HEK293T (cell line): ENCODE measurements at places on chromosomes 1 and 21.

GRCh38 chr1:151612501-151613281 lies 841 bp downstream of the SNX27 start:
- DNase-seq, result peak; percentile 36

- no peak for DNase-seq
Measured at GRCh38 chr1:2400576-2400909, 8.9 kb downstream of the RER1 start.

DNA sequence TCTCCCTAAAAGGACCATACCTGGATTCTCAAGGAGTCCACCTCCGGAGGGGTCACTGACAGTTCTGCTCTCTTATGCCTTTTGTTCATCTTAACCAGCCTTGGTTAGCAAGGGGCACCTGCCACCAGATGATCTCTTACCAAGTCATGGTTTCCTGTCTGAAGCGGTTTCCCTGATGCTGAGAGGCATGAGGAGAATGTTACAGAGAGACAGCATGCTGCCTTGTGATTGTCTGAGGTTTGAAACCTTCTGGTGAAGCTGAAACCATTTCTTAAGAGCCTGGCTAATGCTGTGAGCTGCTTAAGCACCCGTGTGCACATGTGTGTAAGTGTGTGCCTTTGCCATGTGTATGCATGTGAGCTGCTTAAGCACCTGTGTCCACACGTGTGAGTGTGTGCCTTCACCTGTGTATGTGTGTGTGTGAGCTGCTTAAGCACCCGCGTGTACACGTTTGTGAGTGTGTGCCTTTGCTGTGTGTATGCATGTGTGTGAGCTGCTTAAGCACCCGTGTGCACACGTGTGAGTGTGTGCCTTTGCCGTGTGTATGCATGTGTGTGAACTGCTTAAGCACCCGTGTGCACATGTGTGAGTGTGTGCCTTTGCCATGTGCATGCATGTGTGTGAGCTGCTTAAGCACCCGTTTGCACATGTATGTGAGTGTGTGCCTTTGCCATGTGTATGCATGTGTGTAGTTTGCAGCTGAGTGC lies 136.4 kb upstream of the COL6A1 start:
- no peak for DNase-seq

- no peak for DNase-seq
Measured at GRCh38 chr1:41476807-41477361, 7.6 kb downstream of the EDN2 start.

GRCh38 chr1:223486366-223486765 lies 93.2 kb downstream of the CCDC185 start:
- DNase-seq, result peak; percentile 33

DNA sequence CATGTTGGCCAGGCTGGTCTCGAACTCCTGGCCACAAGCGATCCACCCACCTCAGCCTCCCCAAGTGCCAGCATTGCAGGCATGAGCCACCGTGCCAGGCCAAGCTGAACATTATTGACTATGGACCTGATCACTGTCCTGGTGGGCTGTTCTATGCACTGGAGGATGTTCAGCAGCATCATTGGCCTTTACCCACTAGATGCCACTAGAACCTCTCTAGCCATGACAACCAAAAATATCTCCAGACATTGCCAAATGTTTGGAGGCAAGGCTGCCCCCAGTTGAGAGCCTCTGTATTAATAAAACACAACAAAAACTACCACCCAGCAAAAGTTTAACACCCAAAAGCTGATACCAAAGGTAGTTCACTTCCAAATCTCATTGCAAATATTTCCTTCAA lies 110.8 kb upstream of the SOD1 start:
- DNase-seq, result no peak

DNA sequence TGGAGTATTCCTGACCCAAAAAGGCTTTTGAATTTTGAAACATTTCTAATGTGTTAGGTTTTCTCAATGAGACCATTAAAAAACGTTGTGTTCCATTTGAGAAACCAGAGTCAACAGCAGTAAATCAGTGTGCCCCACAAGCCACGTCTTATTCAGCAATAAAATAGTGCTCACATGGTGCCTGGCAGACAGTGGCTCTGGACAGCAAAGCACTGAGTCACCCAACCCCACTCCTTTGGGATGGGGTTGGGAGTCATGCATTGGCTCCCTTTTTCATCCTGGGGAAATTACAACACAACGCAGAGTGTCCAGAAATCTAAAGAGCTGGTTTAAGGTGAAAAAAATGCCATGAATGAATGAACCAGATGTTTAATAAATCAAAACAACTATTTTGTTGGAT lies 46.5 kb downstream of the KCNJ15 start:
- DNase-seq, result no peak

- DNase-seq, result no peak
Measured at GRCh38 chr1:19036041-19036812, 79.8 kb upstream of the IFFO2 start.

DNA sequence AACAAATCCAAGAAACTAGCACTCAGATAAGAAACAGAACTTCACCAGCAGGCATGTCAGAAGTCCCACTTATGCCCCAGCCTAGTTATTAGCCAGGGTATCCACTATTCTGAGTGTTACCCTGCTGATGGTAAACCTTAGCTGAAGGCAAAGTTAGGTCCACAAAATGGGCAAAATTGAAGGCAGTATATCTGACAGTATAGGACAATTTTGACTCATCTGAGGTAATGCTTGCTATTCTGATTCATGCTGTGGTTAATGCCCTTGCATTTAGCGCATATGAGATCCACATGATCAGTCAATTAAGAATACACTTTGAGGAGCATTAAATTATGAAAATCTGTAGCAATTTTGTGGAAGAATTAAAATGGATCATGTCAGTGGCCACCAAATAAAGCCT lies 15.1 kb downstream of the IFI44 start:
- DNase-seq, result no peak

DNA sequence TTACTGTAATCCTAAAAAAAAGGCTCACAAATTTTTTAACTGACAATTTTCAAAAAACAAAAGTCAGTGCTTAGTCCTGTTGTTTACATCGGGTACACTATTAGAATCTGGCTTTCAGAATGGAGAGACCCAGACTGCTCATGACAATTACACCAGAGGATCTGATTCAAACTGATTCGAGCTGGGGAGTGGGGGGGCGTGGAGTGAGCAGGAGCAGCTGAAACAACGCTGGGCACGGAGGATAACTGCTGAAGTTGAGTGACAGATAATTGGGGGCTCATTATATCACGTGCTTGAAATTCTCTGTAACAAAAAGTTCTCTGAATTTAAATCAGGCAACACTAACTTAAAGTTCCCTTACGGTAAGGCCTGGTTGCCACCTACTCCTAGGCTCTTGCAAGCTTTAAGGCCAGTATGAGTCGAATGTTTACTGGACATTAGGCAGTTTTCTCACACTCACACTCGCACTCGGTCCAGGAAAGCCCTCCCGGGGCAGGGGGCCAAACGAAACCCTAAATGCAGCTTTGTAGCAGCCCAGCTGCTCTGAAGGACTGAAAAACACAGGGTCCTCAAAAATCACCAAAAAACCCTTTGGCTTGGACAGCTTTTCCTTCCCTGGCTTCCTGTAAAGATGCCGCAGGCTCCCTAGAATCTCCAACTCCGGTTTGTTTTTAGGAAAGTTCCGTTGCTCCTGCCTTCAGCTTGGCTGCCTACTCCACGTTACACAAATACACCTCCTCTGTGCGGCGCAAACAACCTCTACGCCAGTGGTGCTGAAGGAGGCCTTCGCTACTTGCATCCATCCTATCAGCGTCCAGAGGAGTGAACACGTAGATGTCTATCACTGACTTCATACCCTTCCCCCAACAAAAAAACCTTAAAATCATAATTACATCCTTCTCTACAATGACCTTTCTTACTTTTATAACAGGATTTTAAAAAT lies 42.9 kb downstream of the CAPZB start:
- no peak for DNase-seq

- no peak for DNase-seq
Measured at GRCh38 chr1:208222376-208223126, 21.6 kb downstream of the PLXNA2 start.

GRCh38 chr21:35139382-35139715 lies 90.2 kb upstream of the RUNX1 start:
- DNase-seq, result no peak

GRCh38 chr1:194372266-194372665 lies 1185.9 kb upstream of the B3GALT2 start:
- DNase-seq, result no peak

DNA sequence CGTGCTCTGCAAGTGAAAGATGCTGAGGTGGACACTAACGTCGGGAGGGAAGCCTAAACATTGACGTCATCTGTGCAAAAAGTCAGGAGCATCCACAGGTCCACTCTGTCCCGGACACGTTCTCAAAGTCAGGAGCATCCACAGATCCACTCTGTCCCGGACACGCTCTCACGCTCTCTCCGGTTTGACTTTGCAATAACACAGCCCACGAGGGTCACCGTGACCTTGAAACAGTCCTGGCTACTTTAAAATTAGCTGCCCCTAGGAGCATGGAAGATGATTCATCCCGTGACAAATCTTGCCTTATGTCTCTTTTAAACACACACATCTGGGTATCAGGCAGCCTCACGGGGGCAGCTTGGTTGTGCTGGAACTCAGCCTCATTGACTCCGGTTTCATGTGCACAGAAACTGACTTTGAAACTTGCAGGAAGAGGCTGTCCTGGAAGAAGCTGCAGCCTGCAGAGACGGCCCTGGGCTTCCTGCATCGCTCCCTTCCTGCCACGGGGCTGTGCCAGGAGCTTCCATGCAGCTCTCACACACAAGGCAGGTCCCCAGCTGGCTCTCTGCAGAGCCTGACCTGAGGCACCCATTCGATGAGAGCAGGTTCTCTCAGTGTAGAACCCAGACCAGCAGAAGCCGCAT lies 18.1 kb upstream of the COL18A1 start:
- DNase-seq, result no peak
